ENCODE measurements at places on chromosomes 4 and X. TPM values are rescaled to one million over a fixed set of nuclear protein-coding genes. Genes with fewer than 3 reads are reported as not detected.

The ZDHHC15 gene
- total RNA-seq = not detected

The ETNPPL gene
- not detected for total RNA-seq

The CSN2 gene
- total RNA-seq = not detected

The PPARGC1A gene
- total RNA-seq = under 0.01 TPM

The USP26 gene
- total RNA-seq = not detected

The MAGEB18 gene
- total RNA-seq = not detected

The SPIN4 gene
- 3.6 TPM for total RNA-seq

The P2RY8 gene
- total RNA-seq = not detected

The FGFR3 gene
- total RNA-seq = 0.28 TPM

The KIF4A gene
- 19.0 TPM for total RNA-seq

The CCSER1 gene
- not detected for total RNA-seq

The TSC22D3 gene
- total RNA-seq = 9.9 TPM

The ARL13A gene
- not detected for total RNA-seq

The MAGEA6 gene
- not detected for total RNA-seq

The SYNPO2 gene
- total RNA-seq = 1.7 TPM

The GAB3 gene
- total RNA-seq = 1.9 TPM

The ADGRL3 gene
- total RNA-seq = 2.5 TPM

The HMGB3 gene
- 23.3 TPM for total RNA-seq

The MAGEA12 gene
- total RNA-seq = not detected

The USP27X gene
- 6.3 TPM for total RNA-seq

The SATL1 gene
- total RNA-seq = not detected

The CT45A5 gene
- total RNA-seq = not detected

The USP17L25 gene
- total RNA-seq = not detected

The HS3ST1 gene
- not detected for total RNA-seq

The CCDC110 gene
- total RNA-seq = 0.90 TPM

The DGKK gene
- total RNA-seq = not detected

The HERC5 gene
- total RNA-seq = under 0.01 TPM

The FGB gene
- not detected for total RNA-seq

The SMIM10 gene
- total RNA-seq = 3.6 TPM

The SEPTIN6 gene
- total RNA-seq = 19.0 TPM

The PALLD gene
- total RNA-seq = 112 TPM

The GABRG1 gene
- total RNA-seq = not detected

The DBET gene
- not detected for total RNA-seq

The FGF5 gene
- total RNA-seq = 18.6 TPM

The FGF16 gene
- total RNA-seq = not detected

The PKD2 gene
- total RNA-seq = 96.7 TPM

The TEX13D gene
- total RNA-seq = not detected

The PAGE5 gene
- total RNA-seq = not detected

The NDST3 gene
- total RNA-seq = under 0.01 TPM

The COL25A1 gene
- under 0.01 TPM for total RNA-seq

The CT45A1 gene
- total RNA-seq = not detected

The PDCL2 gene
- not detected for total RNA-seq

The MSN gene
- 619 TPM for total RNA-seq

The FAM9B gene
- not detected for total RNA-seq

The UGT2B11 gene
- not detected for total RNA-seq

The QRFPR gene
- total RNA-seq = not detected

The PASD1 gene
- total RNA-seq = not detected

The FREM3 gene
- total RNA-seq = not detected

The SPATA4 gene
- total RNA-seq = 0.28 TPM

The NLRP2B gene
- total RNA-seq = not detected

The KIT gene
- 6.9 TPM for total RNA-seq

The CLDN22 gene
- not detected for total RNA-seq

The GSX2 gene
- total RNA-seq = not detected

The ZNF674 gene
- total RNA-seq = 6.4 TPM

The GPRIN3 gene
- not detected for total RNA-seq

The STARD8 gene
- total RNA-seq = 1.7 TPM

The PLXNA3 gene
- total RNA-seq = 4.3 TPM
